ENCODE measurements at places on chromosomes 5 and 9. TPM values are rescaled to one million over a fixed set of nuclear protein-coding genes. Genes with fewer than 3 reads are reported as not detected.

IFNK gene
- total RNA-seq = not detected

DNA sequence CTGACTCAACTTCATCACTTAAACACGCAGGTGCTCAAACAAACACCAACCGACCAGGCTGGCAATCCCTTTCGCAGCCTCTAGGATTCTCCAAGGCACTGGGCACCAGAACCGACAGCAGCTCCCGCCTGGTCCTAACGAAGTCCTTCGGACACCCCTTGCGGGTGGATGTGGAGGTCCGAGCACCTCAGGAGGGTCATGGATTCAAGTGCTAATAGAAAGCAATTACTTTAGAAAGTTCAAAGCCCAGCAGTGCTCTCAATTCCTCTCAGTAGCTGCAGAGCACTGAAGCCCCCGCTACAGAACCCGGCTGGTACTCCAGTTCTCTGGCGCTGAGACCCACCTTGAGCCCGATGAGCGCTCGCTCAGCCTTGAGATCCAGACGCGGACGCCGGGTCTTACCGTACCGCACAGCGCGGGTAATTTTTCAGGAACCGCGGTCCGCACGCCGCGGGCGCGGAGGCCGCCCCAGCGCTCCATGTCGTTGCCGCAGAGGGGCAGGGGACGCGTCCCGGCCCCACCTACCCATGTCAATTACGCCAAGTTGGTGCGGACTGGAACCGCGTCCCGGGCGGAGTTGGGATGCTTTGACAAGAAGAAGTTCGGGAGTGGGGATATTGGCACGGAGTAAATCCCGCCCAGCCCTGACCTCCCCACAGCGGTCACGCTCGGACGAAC is 638 bp downstream of the MARCHF3 start:
- DNase-seq = peak; percentile 65

FGF18 gene
- total RNA-seq = not detected

- no peak for DNase-seq
Observed at GRCh38 chr5:79183617-79184016, 52.3 kb upstream of the JMY start.

ZNF483 gene
- total RNA-seq = 1.4 TPM

DNA sequence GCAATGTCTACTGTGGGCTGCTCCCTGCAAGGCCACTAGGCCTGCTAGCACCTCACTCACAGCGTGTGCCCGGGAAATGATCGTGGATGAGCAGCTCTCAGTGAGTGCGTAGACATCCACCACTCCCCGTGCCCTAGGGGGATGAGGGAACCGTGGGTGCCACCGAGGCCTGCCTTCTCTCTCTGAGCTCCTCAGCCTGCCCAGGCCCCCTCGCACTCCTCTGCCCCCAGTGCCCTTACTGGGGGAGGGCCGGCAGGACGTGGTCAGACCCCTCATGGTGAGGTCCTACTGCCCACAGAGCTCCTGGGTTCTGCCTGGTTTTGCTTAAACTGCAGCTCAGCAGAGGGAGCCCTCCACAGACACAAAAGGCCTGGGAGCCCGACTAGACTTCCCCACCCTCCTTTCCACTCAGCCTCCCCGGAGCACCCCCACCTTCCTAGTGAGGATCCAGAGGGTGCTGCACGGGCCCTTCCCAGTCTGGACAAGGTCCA is 220.0 kb downstream of the CACNA1B start:
- DNase-seq = no peak

GRCh38 chr5:1192971-1193590 is 8.3 kb upstream of the SLC6A19 start:
- DNase-seq = no peak

- peak; percentile 27 for DNase-seq
Observed at GRCh38 chr5:54580997-54581811, 63.6 kb downstream of the SNX18 start.

DMRT3 gene
- not detected for total RNA-seq

All from IMR-90 (cell line).